ENCODE measurements at places on chromosomes 12 and 14.

GRCh38 chr14:69610874-69611171 lies 573 bp upstream of the SUSD6 start:
- DNase-seq = no peak

DNA sequence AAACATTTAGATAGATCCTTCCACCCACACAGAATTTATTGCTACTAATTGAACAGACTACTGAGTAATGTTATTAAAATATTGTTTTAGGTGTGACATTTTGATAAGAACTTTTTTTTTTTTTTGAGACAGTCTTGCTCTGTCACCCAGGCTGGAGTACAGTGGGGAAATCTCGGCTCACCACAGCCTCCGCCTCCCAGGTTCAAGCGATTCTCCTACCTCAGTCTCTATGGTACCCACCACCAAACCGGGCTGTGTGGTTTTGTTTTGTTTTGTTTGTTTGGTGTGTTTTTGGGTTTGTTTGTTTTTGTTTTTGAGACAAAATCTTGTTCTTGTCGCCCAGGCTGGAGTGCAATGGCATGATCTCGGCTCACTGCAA lies 40.9 kb downstream of the COX16 start:
- DNase-seq = no peak

- no peak for DNase-seq
These were observed 55.8 kb upstream of the ARHGAP5 start for GRCh38 chr14:32021341-32021740.

- DNase-seq = peak; percentile 34
These were observed 14.2 kb downstream of the HEBP1 start for GRCh38 chr12:12985817-12986408.

GRCh38 chr12:80625901-80626300 lies 81.5 kb upstream of the MYF6 start:
- no peak for DNase-seq

- DNase-seq = no peak
These were observed 43.1 kb upstream of the NAP1L1 start for GRCh38 chr12:76127588-76127987.

- no peak for DNase-seq
These were observed 7.9 kb downstream of the ABCB9 start for GRCh38 chr12:122958198-122958888.

Measured in activated naive CD4-positive, alpha-beta T cell treated with anti-CD3 and anti-CD28 coated beads, Interleukin-2, amount 10 ng/mL, durations not matched to agents 7 days and 5 days (primary cell).